Hindlimb muscle (tissue), 1 donor: ENCODE measurements at places on chromosomes 6 and 20.

- DNase-seq, result no peak
Measured at GRCh38 chr6:30480536-30481156, 8.7 kb upstream of the HLA-E start.

GRCh38 chr6:83132121-83132520 lies 60.9 kb downstream of the PGM3 start:
- DNase-seq, result no peak

DNA sequence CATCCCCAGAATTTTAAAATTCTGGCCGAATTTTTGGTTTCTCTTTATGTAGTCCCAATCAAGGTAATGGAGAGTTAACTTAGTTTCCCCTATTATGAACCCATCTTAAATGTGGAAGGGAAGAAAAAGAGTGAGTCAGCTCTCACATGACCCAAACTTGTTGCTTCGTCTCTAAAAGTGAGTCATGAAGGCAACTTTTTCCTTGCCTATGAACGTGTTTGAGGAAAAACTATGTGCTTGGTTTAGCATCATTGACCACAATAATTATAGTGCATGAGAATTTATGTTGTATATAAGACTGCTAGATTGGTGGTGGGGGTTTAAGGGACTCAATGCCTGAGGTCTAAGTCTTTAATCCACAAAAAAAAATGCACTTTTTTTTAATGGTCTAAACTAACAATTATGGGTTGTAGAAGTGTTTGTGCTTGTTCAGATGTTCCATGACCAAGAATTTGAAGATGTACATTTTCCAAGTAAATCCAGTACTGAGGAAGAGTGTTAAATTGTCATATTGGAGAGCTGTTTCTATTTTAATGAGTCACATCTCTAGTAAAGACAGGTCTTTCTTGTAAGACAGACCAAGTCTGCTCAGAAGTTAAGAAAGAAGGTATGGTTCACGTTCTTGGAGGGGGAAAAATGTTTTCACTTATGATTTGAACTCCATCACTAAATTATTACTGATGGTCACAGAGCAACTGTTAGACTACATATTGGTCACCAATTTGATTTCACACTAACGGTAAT lies 409.9 kb upstream of the MARCKS start:
- DNase-seq, result no peak

- peak; percentile 60 for DNase-seq
Measured at GRCh38 chr6:137043710-137044365, 927 bp downstream of the IL20RA start.

DNA sequence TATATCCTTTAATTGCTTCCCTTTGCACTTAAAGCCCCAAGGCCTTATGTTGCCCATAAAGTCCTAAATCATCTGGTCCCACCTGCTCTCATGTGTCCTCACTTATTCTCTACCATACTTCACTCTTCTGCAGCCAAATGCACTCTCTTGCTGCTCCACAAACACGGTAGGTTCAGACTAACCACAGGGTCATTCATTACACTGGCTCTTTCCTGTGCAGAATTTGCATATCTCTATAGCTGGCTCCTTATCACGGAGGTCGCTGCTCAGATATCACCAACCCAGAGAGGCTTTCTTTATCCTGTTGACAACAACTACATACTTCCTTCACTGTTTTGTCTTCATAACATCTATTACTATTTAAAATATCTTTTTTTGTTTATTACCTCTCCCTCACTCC lies 86.8 kb downstream of the MOXD1 start:
- DNase-seq, result no peak

DNA sequence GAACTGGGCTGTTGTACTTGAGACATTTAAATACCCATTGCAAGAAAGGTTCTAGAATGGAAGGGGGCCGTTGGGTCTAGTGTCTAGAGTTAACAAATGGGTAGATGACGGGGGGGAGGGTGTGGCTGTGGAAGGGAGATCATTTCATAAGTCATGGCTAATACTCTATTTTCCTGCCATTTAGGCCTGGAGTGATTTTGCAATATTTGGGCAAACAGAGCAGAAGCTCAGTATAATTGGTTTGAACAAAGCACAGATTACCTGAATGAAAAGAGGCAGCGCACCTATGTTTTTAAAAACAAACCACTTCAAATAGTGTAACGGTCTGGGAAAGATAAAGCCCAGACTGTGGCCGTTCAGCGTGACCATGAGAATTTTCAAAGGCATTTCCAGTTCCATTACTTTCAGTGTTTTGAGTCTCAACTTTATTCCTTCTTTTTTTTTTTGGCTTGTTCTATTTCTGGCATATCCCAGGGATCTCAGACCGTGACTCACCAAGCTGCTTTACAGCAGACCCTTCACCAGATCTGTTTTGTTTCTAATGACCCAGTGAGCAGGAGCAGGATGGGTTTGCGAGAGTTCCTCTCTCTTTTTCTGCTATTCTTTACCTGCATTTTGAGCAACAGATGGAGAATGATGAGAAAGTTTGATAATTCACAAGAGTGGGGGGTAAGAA lies 73.7 kb downstream of the LYRM2 start:
- DNase-seq, result no peak

GRCh38 chr6:7053125-7053774 lies 54.5 kb upstream of the RREB1 start:
- no peak for DNase-seq

DNA sequence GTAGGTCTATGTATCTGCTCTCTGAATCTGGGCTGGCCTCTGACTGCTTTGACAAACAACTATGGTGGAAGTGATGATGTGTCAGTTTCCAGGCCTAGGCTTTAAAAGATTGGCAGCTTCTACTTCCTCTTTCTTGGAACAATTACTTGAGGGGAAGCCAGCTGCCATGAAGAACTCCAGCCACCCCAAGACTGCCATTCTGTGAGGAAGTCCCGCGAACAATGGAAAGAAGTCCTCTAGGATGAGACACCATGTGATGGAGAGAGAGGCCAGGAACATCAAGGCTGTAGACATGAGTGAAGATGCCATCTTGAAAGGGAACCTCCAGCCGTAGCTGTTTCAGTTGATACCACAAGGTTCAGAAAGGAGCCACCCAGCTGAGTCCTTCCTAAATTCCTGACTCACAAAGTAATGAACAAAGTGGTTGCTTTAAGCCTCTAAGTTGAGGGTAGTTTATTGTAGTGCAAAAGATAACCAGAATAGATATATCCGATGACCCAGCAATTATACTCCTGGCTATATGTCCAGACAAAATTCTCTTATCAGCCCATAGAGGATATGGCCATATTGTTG lies 15.3 kb upstream of the TCF15 start:
- no peak for DNase-seq

DNA sequence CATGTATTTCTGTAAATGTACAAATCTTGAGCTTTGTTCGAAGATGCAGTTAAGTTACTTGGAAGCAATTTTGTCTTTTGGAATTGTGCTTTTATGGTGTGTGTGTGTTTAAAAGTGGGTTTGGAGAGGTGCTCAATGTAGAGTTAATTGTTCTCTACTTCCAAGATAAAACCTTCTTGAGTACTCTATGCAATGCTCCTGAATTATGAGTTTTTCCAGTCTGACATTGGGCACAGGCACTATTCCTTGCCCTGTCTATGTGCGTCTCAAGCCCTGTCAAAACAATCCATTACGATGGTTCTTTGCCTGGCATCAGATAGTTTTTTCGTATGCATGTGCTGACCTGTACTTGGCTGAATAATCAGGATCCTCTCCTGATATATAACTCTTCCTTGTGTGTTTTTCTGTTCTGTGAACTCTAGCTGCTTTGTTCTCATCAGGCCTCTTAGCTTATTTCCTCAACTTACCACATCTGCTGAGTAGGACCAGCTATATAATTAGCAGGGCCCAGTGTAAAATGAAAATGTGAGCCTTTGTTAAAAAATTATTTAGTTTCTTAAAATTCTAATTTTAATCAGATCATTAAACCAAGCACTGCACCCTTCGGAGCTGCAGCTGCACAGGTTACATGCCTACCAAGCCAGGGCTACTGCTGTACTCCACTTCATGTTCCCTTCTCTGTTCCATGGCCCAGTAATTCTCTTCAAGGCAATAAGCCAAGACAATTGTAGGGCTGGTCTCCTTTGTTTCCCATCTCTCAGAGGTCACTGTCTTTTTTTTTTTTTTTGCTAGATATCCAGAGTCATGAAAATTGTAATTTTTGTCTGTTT lies 160.1 kb downstream of the ZFAND3 start:
- no peak for DNase-seq

- DNase-seq, result no peak
Measured at GRCh38 chr6:115456848-115457247, 603.8 kb downstream of the FRK start.

- no peak for DNase-seq
Measured at GRCh38 chr20:31578448-31579138, 26.5 kb upstream of the ID1 start.

- no peak for DNase-seq
Measured at GRCh38 chr6:42088101-42088591, 37.8 kb downstream of the TAF8 start.

GRCh38 chr6:75279418-75279817 lies 5.2 kb downstream of the TMEM30A start:
- no peak for DNase-seq

DNA sequence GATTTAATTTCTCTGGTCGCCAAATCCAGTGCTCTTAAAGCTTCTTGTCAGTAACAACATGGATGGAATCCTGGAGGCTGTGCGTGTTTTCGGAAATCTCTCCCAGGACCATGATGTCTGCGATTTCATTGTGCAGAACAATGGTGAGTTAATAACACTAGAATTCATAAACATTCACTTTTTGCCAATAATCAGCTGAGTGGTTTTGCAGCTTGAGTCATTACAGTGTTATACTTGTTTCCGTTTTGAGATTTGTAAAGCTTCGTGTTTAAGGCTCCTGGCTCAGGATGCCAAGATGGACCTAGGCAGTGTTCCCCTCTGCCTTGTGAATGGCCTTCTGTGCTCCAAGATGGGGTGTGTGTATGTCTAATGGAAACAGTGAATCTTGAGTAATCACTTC lies 113.8 kb downstream of the ARMC2 start:
- DNase-seq, result no peak

DNA sequence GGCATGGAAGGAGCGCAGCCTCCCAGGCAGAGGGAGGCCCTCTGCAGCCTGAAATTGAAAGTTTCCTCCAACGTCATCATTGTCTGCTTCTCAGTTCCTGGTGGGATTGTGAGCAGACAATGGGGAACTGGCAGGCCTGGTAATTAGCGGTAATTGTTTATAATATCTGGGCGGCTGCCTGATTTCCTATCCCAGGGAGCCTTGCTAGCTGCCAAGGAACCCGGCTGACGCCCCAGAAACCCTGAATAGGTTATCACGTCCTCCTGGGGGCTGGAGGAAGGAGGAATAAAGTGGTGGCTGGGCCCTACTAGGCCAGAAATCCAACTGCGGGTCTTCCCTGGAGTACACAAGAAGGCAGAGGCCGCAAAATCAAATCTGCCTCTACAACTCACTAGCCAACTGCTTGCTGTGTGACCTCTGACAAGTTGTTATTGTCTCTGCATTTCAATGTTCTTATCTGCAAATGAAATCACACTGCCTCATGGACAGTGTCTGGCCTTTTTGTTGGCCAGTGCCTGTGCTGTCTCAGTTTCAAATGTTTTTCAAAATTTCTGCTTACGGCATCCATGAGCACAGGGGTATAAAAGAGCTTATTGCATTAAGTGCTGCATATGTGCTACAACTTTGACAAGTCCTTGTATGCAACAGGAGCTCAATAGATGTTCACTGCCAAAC lies 16.9 kb downstream of the KCNK15 start:
- no peak for DNase-seq

DNA sequence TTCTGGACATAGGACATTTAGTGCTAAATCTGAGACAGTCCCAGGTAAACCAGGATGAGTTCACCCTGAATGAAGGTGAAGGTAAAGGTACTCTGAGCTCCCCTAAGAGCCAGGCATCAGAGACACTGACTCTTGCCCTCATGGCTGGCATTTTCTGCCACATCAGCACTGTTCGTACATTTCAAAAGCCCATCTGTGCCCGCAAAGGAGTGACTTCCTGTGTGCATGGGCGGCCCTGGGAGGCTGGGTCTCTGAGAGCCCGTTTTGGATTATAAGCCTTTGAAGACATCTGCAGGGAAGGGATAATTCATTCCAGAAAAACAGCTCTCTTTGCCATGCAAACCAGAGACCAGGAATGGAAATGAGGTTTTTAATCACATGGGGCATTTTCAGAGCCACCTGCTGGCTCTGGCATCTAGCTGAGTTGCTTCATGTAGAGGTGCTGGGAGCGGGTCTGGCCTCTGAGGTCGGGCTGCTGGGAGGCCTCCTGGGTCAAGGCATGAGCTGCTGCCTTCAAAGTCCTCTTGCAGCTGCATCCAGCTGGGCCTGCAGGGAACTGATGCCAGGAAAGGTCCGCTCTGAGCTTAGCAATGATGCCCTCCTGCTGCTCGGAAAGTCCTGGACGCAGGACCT lies 348.3 kb downstream of the DHX35 start:
- DNase-seq, result no peak

- no peak for DNase-seq
Measured at GRCh38 chr6:88422831-88423230, 256.7 kb upstream of the CNR1 start.

DNA sequence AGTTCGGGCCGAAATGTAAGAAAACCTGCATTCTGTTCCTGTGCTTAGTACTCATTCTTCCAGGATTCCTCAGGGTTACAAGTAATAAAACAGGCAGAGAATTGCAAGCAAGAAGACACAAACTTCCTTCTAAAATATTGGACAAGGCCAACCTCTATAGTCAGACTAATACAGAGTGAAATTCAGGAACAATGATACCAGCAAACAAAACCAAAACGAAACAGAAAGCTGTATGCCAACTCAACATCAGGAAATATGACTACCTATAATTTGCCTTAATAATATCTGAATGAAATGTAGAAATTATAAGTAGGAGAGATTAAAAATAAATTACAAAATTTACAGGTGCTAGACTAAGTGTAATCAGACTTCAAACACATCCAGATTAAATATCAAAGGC lies 238.8 kb downstream of the HIVEP2 start:
- no peak for DNase-seq

DNA sequence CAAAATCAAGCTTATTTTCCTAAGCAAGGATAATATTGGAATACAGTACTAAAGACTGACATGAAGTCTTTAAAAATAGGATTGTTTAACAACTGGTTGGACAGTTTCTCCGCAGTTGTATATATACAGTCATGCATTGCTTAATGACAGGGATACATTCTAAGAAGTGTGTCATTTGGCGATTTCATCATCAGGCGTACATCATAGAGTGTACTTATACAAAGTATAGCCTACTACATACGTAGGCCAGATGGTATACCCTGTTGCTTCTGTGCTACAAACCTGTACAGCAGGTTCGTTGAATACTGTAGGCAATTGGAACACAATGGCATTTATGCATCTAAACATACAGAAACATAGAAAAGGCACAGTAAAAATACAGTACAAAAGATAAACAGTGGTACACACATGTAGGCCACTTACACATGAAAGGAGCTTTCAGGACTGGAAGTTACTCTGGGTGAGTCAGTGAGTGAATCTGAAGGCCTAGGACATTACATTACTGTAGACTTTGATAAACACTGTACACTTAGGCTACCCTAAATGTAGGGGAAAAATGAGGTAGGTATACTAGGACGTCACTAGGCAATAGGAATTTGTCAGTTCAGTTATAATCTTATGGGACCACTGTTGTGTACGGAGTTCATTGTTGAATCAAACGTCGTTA lies 20.1 kb downstream of the HECA start:
- DNase-seq, result no peak

GRCh38 chr6:3427687-3428085 lies 29.2 kb downstream of the SLC22A23 start:
- DNase-seq, result no peak
